ENCODE measurements at places on chromosomes 7 and 10.
A peak's percentile ranks its signal among the peaks of the same experiment; 100 is the strongest.

- no peak for DNase-seq
These were observed 23.6 kb upstream of the VSIR start for GRCh38 chr10:71796749-71797405.

- DNase-seq = no peak
These were observed 43.0 kb upstream of the MACC1 start for GRCh38 chr7:20260223-20260622.

- DNase-seq = no peak
These were observed 75.5 kb downstream of the PAPSS2 start for GRCh38 chr10:87734987-87735827.

DNA sequence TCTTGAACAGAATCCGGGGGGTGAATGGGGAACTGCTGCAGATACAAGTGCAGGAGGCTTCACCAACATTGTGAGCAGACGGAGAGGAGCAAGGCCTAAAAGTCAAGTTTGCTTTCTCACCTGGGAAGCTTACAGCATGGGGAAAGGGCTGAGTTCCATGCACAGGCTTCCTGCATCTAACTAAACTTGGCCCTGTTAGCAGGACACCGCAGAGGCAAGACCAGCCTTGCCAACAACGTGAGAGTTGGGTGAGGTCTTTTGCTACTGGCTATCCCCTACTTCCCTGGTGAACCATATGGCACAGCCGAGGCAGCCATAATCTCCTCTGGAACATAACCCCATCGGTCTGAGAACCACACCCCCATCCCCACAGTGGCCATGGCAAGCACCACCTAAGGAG is 14.2 kb upstream of the ADAM22 start:
- no peak for DNase-seq

- DNase-seq = peak; percentile 87
These were observed 513 bp downstream of the HOXA7 start for GRCh38 chr7:27155816-27156507.

GRCh38 chr10:3159152-3159551 is 13.4 kb downstream of the PITRM1 start:
- DNase-seq = no peak

DNA sequence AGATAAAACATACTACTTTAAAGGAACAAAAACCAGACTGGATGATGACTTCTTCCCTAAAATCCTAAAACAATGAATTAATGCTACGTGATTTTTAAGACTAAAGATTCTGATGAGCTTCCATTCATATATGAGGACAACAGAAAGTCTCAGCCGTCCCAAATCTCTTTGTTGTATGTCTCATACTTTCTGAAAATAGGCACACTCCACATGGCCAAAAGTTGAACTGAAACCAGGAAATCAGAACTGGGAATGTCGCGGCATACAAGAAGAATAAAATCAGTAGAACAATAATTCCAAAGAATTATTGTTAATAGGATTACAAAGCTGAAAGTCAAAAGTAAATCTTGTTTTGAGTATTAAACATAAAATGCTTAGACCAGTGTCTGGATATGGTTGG is 195.4 kb upstream of the GHITM start:
- no peak for DNase-seq

- no peak for DNase-seq
These were observed 4.7 kb upstream of the NOS3 start for GRCh38 chr7:150986099-150986512.

DNA sequence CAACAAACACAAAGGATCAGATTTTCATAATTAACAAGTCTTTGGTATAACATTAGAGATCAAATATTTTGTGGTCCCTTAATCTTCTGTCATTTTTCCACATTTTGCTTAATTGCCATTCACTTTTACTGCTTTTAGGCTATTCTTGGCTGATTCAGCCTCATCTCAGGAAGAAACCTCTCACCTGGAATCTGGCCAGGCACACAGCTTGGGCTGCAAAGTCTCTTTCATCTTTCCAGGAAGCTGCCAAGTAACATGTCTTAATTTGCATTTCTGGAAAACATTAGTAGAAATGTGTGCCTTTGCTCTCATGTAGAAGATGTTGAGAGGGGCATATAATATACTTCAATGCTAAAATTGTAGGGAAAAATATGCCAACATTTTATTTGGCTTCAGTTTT is 174.2 kb upstream of the STEAP4 start:
- DNase-seq = no peak

DNA sequence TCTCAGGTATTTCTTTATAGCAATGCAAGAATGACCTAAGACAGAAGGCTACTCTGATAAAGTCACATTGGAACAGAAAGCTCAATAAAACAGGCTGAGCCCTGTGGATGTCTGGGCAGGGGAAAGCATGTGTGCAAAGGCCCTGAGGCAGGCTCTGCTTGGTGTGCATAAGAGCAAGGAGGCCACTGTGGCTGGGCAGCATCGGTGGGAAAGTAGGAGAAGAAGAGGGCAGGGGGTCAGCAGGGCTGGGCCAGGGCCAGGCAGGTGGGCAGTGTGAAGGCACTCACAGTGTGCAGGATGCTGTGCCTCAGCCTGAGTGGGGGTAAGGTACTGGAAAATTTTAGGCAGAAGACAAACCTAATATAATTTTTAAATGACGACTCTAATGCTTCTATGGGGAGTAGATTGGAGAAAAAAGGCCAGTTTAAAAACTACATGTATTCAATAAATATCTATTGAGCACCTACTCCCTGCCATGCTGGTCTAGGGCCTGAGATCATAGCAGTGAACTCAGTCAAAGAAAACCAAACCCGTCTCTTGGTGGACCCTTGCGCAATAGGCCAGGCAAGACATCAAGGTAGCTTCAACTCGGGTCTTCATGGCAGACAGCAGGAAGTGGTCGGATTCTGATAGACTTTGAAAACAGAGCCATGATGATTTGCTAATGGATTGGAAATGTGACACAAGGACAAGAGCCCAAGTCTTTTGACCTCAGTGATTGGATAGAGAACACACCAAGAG is 572.3 kb downstream of the TCERG1L start:
- DNase-seq = peak; percentile 53

- DNase-seq = no peak
These were observed 808 bp downstream of the C10orf71 start for GRCh38 chr10:49299816-49300139.

DNA sequence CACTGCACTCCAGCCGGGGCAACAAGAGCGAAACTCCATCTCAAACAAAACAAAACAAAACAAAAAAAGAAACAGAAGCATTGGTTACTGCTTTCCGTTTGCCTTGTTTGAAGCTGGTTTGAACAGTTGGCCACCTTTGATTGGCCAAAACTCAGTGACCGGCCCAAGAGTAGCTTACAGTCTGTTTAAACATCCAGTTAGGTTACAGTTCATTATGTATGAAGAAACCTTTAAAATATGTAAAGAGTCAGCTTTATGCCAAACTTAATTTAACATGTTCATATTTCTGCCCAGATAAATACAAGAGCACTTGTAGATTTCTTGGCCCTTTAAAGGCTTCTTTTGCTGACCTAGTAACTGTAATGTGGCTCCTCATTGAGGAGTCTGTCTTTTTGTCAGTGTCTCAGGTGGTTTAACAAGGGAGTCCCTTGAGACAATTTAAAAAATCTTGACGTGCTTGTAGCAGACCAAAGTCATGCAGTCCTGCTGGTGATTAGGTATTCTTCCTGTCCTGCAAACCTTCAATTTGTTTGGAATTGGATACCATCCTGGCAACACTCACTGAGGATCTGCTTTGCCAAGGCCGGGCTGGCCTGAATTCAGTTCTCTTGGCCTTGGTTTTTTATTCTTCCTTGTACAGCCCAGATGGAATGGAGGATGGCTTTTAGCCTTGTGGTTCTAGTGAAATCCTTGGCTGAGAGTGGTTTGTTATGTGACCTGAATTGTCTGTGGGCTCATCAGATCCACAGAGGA is 128.9 kb downstream of the PLXDC2 start:
- DNase-seq = no peak

DNA sequence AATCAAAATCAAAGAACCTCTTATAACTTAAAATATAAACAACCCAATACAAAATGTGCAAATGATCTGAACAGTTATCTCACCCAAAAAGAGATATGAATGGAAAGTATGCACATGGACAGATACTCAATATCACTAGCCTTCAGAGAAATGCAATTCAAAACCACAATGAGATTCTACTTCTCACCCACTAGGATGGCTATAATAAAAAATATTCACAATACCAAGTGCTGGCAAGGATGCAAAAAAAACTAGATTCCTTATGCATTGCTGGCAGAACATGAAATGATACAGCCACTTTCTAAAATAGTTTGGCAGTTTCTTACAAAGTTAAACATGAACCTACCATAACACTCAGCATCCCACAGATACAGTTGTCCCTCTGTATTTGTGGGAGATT is 130.1 kb upstream of the LRRN3 start:
- no peak for DNase-seq

DNA sequence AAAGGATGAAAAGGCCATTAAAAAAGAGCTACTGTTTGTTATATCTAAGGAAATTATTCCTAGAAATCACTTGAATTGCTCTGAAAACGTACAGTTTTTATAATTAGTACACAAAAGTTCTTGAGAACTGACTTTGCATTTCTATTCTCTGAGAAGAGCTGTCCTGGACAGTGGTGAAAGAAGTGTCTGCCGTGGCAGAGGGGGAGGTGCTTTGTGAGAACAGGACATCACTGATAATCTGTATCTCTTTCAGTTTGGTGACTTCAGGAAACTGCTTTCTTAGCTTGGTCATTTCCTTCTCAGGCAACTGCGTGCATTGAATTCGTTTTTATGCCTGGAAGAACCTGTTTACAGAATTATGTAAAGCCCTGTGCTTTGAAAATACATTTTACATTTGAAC is 52.1 kb downstream of the POLL start:
- no peak for DNase-seq

- DNase-seq = no peak
These were observed 115.2 kb upstream of the ADAM12 start for GRCh38 chr10:126503392-126504062.

DNA sequence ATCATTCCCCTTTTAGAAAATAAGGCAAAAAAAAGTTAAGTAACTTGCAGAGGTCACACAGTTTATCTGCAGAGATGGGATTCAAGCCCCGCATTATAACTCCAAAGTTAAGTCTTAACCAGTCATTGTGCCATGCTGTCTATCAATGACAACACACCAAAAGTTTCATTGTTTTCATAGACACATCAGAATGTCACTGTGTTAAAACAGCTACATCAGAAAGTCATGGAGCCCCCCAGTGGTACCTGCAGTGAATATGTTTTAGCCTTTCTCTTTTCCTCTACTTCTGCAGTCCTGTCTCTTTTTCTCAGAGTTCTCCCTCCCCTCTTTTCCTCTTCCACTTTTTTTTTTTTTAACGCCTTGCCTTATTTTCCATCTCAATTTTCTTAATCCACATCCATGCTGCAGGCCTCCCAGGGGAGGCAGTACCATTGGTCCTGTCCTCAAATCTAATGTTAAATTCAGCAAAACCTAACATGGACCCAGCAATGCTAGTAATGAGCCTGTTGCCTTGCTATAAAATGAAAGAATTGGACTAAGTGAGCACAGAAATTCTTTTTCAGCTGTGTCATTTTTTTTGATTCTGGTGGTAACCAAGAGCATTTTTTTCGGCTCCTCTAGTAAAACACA is 3.8 kb upstream of the NRCAM start:
- no peak for DNase-seq

GRCh38 chr7:72538147-72538546 is 126.0 kb upstream of the CALN1 start:
- no peak for DNase-seq

DNA sequence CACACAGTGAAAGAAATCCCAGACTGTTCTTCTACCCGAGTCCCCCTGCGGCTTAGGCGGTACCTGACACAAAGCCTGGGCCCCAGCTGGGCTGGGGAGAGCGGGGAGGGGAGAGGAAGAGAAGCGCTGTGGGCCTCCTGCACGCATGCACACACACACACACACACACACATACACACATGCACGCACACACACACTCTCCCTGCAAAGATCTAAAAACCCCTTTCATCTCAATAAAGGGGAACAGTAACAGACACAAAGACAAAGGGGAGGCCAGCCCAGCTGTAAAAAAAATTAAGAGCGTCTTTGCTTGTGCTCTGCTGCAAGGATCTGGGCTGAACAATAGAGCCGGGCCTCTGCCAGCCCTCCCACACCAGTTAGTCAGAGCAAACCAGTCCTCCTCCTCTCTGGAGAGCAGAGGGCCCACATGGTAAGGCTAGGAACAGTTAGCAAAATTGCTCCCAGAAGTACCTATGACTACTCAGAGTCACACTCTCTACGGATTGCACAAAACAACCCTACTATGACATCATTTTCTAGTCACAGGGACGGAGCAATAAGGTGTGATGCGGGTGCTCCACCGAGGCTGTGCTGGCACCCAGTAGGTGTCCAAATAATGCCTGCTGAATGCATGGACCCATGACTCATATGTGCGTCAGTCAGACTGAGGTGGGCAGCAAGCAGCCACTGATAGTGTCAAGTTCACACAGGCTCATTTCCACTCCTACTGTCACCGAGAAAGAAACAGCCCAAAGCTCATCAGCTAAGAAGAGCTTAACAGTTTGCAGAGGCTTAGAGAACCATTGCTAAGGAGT is 9.2 kb downstream of the ITPRIP start:
- DNase-seq = peak; percentile 87

GRCh38 chr7:35894721-35895120 is 93.9 kb downstream of the SEPTIN7 start:
- no peak for DNase-seq

DNA sequence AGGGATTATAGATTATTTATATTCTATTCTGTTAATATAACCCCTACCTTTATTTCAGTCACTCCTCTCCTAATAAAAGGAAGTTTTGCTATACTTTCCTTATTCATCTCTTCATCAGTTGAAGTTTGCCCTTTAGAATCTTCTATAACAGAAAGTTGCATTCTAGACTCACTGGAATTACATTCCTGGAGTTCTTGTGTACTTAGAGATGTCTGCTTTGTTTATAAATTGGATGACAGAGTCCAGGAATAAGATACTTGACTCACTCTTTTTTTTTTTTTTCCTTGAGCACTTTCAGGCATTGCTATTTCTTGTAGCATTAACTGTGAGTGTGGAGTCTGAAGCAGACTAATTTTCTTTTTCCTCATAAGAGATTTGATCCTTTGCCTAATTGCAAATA is 640.8 kb downstream of the XPNPEP1 start:
- DNase-seq = no peak

- DNase-seq = no peak
These were observed 143.0 kb downstream of the PRPF18 start for GRCh38 chr10:13729586-13730305.

DNA sequence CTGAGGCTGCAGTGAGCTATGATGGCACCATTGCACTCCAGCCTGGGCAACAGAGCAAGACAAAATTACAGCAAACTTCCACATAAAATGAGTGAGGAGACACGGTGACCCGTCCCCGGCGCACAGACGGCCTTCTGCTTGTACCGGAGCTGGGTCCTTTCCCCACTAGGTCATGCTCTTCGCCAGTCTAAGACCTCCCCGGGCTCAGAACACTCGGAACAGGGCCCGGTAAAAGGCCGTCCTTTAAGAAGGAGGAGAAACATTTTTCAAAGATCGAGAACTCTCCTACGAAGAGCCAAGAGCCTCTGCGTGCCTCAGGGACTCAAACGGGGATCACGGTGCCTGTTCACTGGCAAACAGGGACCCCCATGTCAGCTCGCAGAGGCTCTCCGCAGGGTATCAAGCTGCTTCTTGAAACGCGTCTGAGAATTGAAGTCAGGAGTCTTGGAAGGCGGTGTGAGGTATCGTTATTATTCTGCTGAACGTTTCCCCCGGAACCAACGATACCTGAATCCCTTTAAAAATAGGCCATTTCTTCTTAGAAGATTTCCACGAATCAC is 9.0 kb downstream of the CARD11 start:
- DNase-seq = peak; percentile 67

- no peak for DNase-seq
These were observed 66.8 kb downstream of the PPP1R3C start for GRCh38 chr10:91566115-91566514.

- DNase-seq = no peak
These were observed 5.5 kb downstream of the SMARCD3 start for GRCh38 chr7:151243045-151243349.

GRCh38 chr7:73945022-73945421 is 83.0 kb upstream of the ELN start:
- DNase-seq = no peak

Measured in mesenteric fat pad (tissue), 1 donor.